ENCODE measurements at places on chromosomes 5 and 9.

DNA sequence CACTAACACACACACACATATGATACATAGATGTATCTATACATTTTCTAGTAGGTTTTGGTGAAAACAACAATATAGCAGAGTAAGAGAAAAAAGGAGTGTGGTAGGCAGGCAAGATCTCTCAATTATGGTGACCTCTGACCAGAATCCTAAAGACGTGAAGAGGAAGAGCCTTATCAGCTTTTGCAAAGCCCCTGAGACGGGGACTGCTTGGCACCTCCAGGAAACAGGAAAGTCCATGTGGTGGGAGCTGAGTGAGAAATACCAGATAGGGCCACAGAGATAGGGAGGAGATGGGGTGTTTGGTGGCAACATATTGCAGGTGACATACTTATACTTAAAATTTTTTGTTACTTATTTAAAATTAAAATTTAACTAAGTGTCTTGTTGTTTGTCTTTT, 39.9 kb upstream of the CTXN3 start:
- no peak for DNase-seq

GRCh38 chr5:25285136-25285535, 640.4 kb upstream of the CDH10 start:
- no peak for DNase-seq

DNA sequence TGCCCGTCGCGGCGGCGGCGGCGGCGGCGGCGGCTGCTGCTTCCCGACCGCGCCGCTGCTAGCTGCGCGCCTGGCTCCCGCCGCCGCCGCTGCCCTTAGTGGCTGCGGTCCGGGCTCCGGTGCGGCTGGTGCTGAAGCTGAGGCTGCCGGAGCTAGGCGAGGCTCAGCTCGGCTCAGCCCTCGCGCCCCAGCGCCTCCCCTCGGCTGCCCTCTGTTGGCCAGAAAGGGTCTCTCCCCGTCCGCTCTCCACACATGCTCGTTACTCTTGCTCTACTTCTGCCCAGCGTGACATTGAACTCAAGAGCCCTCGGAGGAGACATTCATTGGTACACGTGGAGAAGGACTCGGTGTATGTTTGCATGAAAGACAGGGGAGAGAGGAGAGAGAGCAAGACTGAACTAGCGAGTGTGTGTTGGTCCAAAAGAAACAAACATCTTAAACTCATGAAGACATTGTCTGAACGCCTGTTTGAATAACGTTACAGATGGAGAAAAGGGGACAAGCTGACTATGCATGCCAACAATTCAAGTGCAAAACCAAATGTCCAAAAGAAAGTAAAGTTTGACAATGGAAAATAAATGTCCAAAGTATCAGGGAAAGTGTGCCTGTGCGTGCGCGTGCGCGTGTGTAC, at the start of gene HCN1:
HCN1 (minus strand) TSS at position 175 of the 631 bp plus-strand sequence.
- peak; percentile 90 for DNase-seq

- DNase-seq, result no peak
Observed at GRCh38 chr9:130149654-130150286, 22.4 kb upstream of the NCS1 start.

GRCh38 chr5:97172227-97172626, 10.8 kb downstream of the RIOK2 start:
- no peak for DNase-seq

- no peak for DNase-seq
Observed at GRCh38 chr9:18676525-18676924, 202.6 kb downstream of the ADAMTSL1 start.

DNA sequence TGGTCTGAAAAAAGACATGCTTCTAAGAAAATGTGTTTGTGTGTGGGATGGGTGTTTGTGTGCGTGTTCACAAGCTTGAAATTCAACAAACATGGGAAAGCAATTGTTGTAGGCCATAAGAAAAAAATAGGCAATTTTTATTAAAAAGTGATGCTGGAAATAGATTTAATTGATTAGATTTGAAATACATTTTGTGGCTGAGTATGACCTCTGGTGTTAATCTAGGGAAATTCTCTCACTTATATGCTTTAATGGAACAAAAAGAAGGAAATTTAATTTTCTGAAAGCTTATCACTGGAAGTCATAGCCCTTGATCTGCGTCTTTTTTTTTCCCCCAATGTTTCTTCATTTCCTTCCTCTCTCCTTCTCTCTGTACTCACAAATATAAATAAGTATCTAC, 3.5 kb upstream of the KCNN2 start:
- no peak for DNase-seq

DNA sequence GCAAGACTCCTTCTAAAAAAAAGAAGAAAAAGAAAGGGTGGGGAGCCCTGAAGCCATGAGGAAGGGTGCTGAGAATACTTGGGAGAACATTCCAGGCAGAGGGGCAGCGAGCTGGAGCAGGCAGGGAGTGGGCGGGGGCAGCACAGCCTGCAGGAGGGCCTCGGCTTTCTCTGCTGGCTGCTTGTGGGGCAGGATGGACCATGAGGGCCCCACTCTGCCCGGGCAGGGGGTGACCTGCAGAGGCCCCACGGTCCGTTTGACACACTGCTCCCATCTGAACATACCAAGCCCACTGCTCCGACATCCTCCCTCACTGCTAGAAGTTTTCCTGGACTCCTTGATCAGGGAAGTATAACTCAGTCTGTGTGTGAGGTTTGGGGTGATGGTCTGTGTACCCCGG, 11.7 kb upstream of the NUP214 start:
- no peak for DNase-seq

DNA sequence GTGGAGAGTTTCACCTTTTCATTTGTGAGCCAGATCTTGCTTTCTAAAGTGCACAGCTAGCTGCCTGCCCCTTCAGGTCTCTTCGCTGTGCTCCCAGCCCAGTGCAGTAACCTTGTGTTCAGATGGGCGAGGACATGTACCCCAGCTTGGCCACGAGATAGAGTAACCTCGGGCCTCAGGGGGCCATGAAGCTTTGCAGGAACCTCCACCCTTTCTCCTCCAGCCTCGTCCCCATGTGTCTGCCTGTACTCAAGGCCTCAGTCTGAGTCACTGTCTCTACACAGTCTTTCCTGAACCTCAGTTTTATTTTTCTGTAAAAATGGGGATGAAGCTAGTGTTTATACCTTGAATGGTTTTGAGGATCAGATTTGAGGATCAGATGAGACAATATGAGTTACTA, 37.9 kb downstream of the ERGIC1 start:
- no peak for DNase-seq

DNA sequence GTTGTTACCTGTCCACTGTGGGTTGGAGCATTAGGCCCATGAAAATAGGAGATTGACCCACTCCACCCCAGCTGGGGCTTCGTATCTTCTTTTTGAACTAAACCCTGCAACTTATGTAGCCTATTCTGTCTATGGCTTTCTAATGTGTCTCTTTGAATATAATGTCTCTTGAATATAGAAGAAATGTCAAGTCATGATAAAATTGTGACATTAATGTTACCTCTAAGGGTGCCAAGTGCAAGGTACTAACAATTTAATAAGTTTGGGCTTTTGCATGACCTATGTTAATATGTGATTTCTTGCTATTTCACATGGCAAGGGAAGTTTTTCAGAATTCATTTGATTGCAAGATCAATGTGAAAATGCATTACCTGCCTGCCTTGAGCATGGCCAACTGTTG, 40.4 kb upstream of the PUM3 start:
- DNase-seq, result no peak

- no peak for DNase-seq
Observed at GRCh38 chr5:67030289-67031056, 166.1 kb downstream of the CD180 start.

DNA sequence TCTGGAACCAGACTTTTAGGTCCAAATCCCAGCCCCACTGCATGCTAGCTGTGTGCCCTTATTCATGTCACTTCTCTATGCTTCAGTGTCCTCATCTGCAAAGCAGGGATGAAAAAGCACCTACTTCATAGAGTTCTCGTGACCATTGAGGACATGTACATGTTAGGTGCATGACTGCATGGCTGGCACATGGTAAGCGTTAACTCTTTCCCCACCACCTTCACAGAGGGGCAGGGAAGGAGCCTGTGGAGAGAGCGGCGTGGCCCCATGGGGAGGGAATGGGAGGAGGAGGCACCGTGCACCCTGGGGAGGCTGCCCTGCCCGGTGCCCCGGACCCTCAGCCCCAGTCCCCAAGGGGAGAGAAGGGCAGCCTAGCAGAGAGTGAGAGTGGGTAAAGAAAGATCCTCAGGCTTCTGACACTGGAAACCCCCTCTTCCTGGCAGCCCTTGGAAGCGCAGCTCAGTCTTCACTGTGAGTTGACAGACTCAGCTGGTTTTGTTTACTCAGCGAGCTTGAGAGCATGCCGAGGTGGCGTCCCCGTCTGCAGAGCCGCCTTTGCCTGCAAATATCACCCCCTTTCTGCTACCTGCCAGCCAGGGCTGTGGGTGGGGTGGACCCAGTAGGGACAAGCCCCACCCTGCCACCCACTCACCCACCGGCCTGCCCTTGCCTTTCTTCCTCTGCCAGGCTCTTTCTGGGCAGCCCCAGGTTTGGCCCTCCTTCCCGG, 10.6 kb upstream of the ANGPTL2 start:
- DNase-seq, result peak; percentile 64

DNA sequence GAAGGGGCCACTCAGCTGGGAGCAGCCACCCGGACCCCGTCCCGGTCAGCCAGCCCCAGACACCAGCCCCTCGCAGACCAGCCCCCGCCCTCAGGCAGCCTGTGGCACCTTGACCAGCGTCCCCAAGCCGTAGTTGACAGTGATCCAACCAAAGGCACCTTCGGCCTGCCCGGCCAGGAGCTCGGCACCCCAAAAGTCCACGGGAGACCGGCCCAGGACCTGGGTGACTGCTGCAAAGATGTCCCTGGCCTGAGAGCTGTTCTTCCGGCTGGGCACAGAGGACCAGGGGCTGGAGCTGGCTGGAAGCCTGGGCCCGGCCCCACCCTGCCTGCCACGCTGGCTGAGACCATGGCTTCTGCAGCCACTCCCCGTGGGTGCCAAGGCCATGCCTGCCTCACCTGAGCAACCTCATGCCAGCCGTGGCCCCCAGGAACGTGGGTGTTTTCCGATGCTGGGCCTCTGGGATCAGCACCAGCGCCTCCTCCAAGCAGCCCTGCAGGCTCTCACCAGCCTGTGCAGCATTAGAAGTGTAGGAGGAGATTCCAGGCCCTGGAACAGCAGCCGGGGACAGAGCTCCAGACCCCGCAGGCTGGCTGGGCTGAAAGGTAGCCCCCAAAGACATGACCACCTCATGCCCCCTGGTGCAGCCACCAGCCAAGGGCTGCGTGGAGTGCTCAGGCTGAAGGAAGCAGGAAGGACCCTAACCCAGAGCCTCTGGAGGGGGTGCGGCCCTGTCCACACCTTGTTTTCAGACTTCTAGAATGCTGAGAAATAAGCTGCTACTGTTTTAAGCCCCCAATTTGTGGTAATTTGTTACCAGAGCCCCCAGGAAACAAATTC, 4.2 kb downstream of the ENTPD8 start:
- no peak for DNase-seq

GRCh38 chr5:158966716-158967115, 133.0 kb downstream of the EBF1 start:
- DNase-seq, result no peak

- no peak for DNase-seq
Observed at GRCh38 chr9:116547729-116548426, 139.2 kb upstream of the TRIM32 start.

DNA sequence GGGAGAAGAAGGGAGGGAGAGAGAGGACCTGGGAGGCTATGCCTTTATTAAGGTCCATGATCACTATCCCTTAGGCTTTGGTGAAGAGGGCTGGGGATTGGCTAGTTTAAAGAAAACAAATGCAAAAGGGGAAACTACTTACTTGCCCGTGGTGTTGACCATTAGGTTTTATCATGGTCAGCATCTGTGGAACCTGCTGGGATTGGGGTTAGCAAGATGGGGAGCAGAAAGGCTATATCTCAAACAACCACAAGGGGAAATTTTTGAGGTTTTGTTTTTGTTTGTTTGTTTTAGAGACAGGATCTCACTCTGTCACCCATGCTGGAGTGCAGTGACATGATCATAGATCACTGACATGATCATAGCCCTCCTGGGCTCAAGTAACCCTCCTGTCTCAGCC, 9.0 kb upstream of the RAD23B start:
- DNase-seq, result no peak

DNA sequence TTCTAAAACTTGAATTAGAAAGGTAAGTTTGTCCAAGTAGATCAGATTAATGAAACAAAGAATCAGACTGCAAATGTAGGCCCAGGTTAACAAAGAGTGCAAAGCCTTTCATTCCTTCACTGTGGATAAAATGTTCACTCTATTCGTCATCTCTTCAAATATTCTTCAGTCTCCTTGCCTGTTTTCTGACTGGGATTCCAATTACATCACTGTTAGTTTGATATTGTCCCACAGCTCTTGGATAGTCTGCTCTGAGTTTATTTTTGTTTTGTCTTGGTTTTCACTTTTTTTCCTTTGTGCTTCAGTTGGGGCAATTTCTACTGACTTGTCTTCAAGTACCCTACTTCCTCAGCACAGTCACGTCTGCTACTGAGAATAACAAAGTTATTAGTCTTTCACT, 38.5 kb upstream of the GZMA start:
- no peak for DNase-seq

DNA sequence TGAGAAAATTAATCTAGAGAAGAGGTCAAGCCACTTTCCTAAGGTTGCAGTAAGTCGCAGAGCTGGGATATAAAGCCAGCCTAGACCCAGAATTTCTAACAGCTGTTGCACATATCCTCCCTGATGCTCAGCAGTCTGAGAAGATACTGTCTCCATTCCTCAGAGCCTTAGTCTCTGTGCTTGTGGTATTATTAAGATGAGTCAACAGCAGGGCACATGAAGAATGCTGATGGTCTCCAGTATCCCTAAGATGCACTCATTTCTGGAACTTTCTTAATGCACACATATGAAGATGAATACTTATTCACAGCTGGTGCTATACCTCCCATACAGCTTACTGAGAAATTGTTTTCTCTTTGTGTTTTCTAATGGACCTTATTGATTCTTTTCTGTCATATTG, 32.5 kb downstream of the SGCD start:
- DNase-seq, result no peak

DNA sequence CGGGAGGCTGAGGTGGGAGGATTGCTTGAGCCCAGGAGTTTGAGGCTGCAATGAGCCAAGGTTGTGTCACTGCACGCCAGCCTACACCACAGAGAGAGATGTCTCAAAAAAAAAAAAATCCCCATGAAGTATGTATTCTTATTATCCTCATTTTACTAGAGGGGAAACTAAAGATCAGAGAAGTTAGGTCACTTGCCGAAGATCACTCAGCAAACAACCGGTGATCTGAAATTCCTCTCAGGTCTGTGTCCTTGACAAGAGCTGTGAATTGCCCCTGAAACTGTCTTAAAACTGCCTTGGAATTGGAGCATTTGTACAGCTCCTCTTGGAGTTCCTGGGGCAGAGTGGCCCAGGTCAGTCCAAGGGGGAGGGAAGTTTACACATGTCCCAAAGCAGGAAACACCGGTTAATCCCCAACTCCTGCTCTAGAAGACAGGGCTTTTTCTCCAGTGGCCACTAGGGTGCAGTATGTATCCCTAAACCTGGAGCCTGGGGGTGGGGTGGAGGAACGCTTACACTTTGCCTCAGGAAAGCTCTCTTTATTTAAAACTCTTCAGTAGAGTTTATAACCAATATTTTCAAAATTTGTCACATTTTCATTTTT, 27.6 kb downstream of the AQP7 start:
- DNase-seq, result peak; percentile 84

DNA sequence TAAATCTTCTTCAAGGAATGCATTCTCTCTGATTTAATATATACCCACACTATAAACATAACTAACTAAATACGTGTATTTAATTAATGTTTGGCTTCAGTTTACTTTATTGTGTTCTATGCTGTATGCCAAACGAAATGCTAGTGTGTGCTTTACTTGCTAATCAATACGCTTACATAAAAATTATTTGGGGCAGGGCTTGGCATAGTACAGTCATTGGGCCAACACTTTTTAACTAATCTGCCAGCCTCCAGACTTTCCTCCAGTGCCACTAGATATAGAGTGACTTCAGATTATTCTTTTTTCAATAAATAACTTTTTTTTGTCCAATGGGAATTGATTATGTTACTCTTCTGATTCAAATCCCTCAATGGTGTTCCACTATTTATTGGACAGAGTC, 8.7 kb upstream of the CARNMT1 start:
- DNase-seq, result no peak

All from Ammon's horn (tissue), 1 donor.